ENCODE measurements at places on chromosomes 7 and 10. TPM values are rescaled to one million over a fixed set of nuclear protein-coding genes. Genes with fewer than 3 reads are reported as not detected.

FFAR4 gene
- total RNA-seq = not detected

OR9A2 gene
- total RNA-seq = not detected

LBX1 gene
- not detected for total RNA-seq

TAS2R5 gene
- total RNA-seq = 1.7 TPM

PNLIPRP2 gene
- not detected for total RNA-seq

SUV39H2 gene
- 36.7 TPM for total RNA-seq

LRRC17 gene
- total RNA-seq = 4.4 TPM

CDHR1 gene
- 0.13 TPM for total RNA-seq

EN2 gene
- not detected for total RNA-seq

PCLO gene
- 0.72 TPM for total RNA-seq
